ENCODE measurements at places on chromosomes 12 and 14. TPM values are rescaled to one million over a fixed set of nuclear protein-coding genes. Genes with fewer than 3 reads are reported as not detected.

- DNase-seq: no peak
These were observed 118.1 kb upstream of the LGR5 start for GRCh38 chr12:71321531-71321930.

GRCh38 chr14:76109087-76109880 is 42.4 kb upstream of the GPATCH2L start:
- no peak for DNase-seq

- no peak for DNase-seq
These were observed 108.3 kb upstream of the HMGA2 start for GRCh38 chr12:65715961-65716360.

DNA sequence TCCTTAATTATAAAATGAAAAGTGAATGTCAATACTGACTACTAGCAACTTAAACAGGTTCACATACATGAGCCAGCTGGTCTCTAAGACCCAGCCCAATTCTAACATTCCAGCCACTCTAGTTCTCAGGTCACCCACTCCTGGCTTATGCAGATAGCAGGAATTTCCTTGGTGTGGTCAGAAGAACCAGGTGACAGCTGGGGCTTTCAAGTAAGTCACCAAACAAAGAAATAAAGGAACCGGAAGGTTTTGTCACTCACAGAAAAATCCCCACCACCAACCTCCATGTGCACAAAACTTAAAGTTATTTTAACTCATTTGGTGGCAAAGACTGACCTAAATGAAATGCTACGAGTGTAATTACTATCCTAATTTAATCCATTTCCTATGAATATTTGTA is 129.6 kb upstream of the CDKN3 start:
- no peak for DNase-seq

Gene SYNDIG1L
- polyA plus RNA-seq: 0.36 TPM

Gene CBLN3
- polyA plus RNA-seq: 2.5 TPM

Gene KRT71
- polyA plus RNA-seq: not detected
